ENCODE measurements at places on chromosomes 3 and 15.

DNA sequence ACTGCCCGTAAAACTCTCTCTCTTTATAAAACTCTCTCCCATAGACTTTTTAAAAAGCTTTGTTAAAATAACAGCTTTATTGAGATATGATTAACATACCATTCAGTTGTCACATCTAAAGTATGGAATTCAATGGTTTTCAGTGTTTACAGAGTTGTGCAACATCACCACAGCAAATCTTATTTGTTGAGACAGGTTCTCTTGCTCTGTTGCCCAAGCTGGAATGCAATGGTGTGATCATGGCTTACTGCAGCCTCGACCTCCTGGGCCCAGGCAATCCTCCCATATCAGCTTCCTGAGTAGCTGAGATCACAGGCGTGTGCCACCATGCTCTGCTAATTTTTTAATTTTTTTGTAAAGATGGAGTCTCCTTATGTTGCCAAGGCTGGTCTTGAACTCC is 35.9 kb upstream of the TRAK1 start:
- no peak for DNase-seq

DNA sequence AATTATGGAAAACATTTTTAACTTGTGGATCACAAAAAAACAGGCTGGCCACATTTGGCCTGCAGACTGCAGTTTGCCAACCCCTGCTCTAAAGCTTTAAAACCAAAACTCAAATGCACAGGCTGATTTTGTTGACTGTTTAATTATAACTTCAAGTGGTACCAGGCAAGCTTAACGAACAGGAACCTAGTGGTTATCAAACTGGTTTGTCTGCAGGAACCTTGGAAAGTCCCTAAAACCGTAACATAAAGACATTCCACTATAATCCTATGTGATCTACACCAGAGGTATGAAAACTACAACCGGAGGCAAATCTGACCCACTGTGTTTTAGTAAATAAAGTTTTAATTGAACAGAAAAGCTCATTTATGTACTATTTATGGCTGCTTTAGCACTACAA is 52.4 kb downstream of the TBL1XR1 start:
- peak; percentile 41 for DNase-seq

DNA sequence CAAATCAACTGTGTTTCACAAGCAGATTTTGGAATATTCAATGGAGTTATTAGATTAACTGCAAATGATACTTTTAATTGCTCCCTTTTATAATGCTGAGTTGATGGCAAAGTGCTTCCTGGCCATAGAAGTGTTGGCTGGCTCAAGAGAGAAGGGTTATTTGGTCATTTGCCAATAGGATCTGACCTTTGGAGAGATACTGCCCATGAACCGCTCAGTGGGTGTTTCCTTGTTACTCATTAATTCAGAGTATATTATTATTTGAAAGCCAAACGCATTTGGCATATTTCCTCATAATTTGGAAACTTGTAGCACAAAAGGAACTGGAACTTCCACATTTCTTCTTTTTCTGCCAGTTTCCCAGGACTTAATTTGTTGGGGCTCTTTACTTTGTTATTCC is 234.7 kb downstream of the CDIN1 start:
- DNase-seq: no peak

DNA sequence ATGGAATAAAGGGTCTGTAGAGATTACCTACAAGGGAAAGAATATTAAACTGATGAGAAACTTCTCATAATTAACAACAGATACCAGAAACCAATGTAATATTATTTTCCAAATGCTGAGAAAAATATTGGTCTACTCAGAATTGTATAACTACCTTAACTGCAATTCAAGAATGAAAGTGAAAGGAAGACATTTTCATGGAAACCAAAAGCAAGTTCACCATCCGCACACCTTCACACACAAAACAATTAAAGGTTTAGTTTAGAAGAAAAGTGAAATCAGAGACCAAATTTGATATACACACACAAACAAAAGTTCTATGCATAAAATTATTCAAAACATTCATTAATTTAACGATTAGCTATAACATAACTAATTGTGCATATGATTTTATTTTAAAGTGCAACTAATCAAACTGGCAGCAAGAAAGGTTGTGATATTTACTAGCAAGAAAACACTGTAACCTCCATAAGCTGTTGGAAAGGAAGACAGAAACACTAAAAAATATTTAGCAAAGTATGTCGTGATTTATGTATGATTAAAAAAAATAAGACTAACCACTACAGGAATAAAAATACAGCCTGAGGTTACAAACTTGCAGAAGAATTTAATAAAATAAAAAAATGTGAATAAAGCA is 395.5 kb downstream of the FGF12 start:
- DNase-seq: no peak

GRCh38 chr3:54858093-54858785 is 69.6 kb downstream of the LRTM1 start:
- no peak for DNase-seq

DNA sequence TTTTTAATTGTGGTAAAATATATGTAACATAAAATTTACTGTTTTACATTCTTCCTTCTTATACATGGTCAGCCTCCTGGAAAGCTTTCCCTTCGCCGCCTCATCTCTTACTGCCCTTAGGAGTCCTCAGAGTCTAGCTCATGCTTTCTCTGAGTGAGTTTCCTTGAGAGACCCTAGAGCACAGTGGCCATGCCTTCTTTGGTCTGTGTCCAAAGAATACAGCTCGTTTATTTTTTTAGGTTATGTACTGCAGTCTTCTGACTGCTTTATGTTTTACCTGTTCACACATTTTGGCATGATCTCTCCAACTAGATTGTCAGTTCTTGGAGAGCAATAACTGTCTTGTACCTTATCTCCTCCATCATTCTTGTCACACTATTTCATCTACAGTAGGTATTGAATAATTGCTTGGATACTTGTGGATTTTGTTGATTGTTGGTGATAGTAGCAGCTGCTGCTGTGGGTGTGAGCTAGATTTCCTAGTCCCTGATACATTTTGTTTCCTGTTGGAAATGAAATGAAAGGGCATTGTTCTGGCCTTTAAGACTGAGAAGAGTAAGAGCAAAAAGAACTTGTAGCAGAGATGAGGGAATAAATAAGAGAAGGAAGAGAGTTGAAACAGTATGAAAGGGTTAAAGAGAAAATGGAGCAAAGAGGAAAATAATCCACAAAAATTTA is 10.9 kb downstream of the ARIH2 start:
- no peak for DNase-seq

- DNase-seq: peak; percentile 91
Observed at GRCh38 chr3:46946856-46947545, 29.5 kb downstream of the CCDC12 start.

GRCh38 chr3:183116025-183116614 is 16.8 kb upstream of the MCCC1 start:
- DNase-seq: no peak

DNA sequence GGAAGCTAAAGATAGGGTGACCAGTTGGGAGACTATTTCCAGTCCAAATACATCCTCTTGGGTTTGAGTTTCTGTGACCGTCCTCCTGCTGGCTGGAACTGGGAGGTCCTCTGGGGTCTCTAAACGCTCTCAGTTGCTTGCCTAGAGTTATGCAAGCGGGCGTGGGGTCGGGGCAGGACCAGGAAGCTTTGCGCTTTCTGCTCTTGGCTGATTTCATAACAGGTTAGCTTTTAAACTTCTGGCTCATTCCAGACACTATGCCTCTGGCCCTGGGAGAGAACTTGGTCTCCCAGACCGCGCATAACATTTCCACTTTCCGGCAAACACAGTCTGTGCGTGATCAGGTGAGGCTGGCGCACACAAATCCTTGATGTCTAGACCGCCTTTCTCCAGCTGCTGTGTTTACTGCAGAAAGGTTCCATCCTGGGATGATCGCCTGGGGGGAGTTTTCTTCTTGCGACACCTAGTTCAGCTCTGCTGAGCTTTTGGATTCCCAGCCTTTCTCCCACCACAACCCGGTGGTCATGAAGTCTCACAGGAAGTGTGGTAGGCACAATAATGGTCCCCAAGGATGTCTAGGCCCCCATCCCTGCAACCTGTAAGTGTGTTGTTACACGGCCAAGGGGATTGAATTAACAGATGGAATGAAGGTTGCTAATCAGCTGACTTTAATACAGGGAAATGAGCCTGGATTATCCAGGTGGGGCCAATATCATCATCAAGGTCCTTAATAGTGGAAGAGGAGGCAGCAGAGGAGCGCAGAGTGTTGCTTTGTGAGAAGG is 23.6 kb upstream of the CGNL1 start:
- DNase-seq: no peak

DNA sequence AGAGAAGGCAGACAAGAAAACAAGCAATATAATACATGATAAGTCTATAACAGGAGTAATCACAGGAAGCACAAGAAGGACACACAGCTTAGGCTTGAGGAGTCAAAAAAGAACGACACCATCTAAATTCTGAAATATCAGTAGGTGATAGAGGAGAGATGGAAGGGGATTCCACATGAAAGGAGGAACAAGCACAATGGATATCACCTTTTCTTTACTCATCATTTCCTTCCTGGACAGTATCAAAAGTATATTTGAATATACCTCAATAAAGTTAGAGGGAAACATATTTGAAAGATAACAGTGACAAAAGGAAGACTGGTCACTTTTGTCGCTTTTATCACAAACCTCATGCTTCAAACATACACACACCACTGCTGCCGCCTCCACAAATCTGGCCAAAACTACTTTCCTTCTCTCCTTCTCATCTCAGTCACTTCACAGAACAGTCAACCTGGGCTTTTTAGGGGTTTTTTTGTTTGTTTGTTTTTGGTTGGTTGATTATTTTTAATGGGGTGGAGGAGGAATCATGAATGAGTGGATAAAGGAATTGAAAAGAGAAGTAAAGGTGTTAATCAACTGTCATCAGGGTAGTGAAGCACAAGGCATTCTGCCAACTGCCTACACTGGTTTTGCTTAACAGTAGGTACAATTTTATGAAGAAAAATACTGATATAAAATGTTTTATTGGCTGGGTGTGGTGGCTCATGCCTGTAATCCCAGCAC is 18.5 kb downstream of the DENND4A start:
- no peak for DNase-seq

DNA sequence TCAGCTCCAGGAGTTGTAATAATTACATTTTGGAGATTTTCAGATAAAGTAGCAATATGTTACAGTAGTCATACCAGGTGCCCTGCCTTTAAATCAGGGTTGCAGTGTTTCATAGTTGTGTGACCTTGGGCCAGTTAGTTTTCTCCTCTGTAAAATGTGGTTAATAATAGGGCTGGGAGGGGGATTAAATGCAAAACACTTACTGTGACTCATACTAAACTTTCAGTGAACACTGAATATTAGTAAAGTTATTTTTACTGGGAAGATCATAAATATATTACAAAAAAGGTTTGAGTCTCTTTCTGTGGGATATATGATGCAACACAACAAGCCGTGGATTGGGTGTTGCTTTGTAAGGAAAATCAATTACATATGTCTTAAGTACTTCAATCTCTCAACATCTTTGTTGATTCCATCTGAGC is 1.1 kb upstream of the EBLN2 start:
- DNase-seq: no peak

- no peak for DNase-seq
Observed at GRCh38 chr15:92711457-92711831, 55.9 kb upstream of the FAM174B start.

GRCh38 chr3:119470866-119471265 is 2.1 kb downstream of the POGLUT1 start:
- no peak for DNase-seq

GRCh38 chr3:50189274-50189673 is 2.1 kb upstream of the GNAT1 start:
- peak; percentile 99 for DNase-seq

DNA sequence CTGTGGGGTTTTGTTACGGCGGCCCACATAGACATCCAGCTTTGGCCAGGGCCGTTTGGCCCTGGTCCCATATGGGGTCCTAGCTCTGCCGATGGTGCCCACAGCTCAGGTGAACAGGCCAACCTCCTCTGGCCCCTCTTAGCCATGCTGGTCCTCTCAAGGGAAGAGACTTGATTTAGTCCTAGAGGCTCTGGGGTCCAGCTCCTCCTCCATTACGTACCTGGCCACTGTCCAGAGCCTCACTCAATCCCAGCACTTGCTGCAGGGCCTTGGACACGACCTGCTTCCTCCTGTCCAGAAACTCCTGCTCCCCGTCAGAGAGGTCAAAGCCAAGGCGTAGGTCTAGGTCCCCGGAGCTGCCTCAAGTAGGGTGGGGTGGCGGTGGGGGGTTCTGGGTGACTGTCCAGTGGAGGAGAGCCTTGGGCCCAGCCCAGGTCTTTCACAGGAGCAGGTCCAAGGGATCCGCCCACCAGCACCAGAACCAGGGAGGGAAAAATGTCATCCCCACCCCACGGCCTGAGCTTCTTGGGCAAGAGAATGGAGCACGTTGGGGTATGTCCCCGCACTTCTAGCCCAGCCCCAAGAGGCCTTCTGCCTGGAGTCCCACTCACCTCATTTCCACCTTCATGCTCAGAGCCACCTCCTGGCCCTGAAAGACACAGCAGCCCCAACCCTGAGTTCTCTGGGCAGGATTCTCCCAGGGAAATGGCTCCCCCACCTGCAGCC is 6.8 kb downstream of the PLA2G4F start:
- no peak for DNase-seq

DNA sequence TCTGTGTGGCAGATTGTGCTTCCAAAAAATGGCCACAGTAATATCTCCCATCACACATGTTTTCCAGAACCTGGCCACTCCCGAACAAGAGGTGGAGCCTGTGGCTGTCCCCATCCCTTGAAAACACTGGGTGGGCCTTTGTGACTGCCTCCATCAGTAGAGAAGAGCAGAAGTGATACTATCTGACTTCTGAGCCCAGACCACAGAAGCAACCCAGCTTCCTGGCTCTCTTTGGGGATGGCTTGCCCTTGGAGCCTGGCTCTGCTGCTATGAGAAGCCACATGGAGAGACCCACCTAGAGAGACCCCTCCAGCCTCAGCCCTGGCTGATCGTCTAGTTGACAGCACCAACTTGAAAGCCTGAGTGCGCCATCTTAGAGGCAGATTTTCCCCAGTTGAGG is 39.8 kb upstream of the CMTM8 start:
- DNase-seq: no peak

DNA sequence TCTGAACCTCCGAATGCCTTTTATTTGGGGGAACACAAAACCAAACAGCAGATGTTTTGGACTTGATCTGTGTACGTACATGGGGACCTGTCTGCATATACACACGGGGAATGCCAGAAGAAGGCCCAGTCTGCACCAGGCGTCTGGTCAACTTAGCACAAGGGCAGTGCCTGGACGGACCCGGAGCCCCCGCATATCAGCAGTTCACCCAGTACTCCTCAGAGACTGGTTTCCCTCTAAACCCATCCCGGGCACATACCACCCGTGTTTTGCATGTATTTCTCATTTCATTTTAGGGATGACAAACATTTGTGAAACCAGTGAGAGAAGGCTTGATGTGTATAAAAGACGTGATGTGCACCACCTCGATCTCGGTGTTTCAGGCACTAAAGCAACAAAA is 49.7 kb downstream of the KLHL25 start:
- DNase-seq: no peak

DNA sequence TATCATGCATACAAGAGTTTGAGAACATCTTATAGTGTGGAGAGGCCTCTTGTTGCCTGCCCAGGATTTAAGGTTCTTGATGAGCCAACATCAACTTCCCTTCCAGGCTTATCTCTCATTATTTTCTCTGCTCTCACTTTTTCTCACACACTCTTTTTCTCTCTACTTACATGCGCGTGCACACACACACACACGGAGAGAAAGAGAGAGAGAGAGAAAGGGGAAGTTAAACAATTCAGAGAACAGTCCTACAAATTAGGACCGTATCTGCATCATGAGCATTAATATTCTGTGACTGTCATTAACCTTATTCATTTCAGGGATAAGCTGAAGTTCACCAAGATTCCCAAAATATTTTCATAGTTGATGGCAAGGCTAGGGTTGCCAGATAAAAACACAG is 269.0 kb downstream of the ZNF621 start:
- no peak for DNase-seq
